ENCODE measurements at places on chromosomes 12 and 14. TPM values are rescaled to one million over a fixed set of nuclear protein-coding genes. Genes with fewer than 3 reads are reported as not detected.

RIPK3 gene
- total RNA-seq: 0.25 TPM

SPRYD4 gene
- 1.5 TPM for total RNA-seq

SOAT2 gene
- not detected for total RNA-seq

SLC11A2 gene
- 70.1 TPM for total RNA-seq

CCND2 gene
- total RNA-seq: 145 TPM

NPFF gene
- not detected for total RNA-seq
